Stimulated activated CD8-positive, alpha-beta memory T cell treated with anti-CD3 and anti-CD28 coated beads, Interleukin-4, amount 100 ng/mL, for 1 hour (primary cell): ENCODE measurements at places on chromosomes 2 and 18.

DNA sequence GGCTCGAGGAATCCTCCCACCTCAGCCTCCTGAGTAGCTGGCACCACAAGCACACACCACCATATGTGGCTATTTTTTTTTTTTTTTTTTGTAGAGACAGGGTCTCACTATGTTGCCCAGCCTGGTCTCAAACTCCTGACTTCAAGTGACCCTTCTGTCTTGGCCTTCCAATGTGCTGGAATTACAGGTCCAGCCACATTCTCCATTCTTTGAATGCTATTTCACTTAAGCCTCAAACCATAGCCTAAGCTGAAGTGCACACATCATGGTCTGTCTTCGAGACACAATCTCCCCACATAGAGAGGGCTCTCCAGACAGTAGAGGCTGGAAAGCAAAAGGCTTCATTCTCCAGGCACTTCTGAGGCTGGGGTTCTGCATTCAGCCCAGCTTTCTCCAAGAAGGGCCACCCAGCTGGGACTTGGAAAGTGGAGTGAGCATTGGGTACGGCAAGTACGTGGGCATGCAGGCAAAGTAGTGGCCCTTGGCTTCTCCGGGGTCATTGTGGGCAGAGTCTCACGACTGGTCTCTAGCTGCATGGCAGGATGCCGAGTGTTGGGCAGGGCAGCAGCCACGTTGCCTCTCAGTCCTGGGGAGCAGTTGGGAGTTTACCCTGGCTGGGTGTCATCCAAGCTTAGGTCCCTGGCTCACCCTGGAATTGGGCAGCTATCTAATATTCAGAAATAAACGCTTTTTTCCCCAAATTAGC, 78.2 kb upstream of the SMAD7 start:
- DNase-seq, result no peak

DNA sequence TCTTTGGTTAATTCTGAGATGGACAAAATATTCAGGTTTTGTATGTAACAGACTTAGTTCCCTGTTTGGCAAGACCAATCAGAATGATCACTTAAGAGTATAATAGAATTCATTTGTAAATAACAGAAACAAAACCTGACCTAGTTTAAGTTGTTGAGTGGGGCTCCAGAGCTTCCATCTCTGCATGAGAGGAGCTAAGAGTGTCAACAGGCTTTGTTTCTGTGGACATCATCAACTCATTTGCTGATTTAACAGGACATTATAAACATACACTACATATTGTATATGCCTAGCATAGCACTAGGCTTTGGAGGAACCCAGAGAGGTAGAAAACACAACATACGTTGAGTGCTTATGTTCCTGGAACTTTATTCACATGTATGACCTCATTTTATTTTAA, 75.3 kb upstream of the TRIB2 start:
- no peak for DNase-seq

DNA sequence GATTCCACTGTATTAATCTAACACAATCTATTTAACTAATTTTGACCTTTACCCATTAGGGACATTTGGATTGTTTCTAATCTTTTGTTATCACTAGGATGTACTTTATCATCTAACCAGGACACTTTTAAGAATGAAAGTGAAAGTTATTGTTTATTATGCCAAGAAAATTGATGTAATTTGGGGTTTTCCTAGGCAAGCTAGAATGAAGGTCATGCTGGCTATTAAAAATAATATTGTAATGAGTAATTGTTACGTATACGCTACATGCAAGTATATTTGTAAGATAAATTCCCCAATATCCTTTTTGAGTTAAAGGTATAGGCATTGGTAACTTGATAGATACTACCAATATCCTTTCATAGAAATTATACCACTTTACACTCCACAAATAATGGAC, 74.6 kb downstream of the COL5A2 start:
- DNase-seq, result no peak

DNA sequence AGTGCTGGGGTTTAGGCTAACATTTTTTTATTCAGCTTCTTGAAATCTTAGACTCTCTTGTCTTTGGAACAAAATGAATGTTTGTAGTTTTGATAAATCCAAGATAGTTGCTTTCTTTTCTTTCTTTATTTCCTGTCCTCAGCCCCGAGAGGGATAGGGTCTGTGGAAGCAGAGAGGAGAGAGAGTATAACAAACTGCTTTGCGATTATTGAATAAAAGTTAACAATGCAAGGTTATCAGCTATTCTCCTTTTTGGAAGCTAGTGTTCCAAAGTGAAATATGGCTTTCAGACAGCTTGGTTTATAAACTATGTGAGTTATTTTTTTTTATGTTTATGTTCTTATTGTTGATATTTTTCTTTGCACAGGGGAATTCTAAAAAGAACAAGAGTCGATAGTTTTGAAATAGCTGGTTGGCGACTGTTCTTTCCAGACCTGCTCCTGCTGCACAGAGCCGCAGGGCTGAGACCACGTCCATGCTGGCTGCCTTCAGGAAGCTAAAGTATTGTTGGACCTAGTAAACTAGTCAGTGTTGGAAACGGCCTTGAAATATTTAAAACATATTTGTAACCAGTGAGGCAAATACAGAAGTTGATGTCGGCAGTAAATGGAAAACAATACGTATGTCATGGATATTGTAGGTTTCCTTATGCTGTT, 15.5 kb upstream of the STON1 start:
- no peak for DNase-seq

DNA sequence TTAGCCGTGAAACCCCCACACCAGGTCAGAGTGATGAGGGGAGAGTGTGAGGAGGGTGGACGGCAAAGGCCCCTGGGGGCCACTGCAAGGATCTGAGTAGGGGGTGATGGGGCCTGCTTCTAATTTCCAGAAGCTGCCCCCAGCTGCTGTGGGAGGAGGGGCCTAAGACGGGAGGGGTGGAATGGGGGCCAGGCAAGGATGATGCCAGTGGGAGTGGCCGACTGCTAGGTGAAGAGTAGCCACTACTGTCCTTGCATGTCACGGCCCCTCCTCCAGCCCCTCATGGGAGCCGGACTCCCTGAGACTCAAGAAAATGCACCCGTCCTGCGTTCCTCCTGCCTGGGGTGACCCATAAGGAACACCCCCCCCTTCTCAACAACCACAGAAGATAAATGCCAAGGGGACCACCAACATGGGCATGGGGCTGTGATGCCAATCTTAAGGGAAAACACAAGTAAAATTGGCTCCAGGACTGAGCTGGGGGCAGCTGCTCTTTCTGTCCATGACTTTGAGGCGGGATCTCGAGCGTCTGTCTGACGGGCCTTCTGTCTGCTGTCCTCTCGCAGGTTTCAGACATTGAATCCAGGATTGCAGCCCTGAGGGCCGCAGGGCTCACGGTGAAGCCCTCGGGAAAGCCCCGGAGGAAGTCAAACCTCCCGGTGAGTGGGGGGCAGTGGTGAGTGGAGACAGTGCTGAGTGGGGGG, 24.2 kb upstream of the PRLH start:
- no peak for DNase-seq

DNA sequence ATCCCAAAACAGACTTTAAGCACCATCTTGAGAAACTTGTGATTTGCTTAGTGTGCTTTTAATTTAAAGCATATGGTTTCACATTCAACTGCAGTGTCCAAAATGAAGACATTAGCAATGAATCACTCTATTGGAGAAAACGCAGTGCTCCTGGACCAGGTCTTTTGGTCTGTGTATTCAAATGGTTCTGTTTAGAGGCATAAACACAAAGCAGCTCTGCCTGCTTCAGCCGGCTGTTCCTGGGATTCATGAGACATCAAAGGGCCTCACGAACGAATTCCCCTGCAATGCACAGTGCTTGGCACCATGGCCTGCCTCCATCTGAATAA, 117.1 kb upstream of the SP5 start:
- DNase-seq, result no peak

- no peak for DNase-seq
Measured at GRCh38 chr18:36398419-36398818, 100.9 kb downstream of the FHOD3 start.

GRCh38 chr2:148982282-148982681, 56.2 kb upstream of the LYPD6B start:
- no peak for DNase-seq

DNA sequence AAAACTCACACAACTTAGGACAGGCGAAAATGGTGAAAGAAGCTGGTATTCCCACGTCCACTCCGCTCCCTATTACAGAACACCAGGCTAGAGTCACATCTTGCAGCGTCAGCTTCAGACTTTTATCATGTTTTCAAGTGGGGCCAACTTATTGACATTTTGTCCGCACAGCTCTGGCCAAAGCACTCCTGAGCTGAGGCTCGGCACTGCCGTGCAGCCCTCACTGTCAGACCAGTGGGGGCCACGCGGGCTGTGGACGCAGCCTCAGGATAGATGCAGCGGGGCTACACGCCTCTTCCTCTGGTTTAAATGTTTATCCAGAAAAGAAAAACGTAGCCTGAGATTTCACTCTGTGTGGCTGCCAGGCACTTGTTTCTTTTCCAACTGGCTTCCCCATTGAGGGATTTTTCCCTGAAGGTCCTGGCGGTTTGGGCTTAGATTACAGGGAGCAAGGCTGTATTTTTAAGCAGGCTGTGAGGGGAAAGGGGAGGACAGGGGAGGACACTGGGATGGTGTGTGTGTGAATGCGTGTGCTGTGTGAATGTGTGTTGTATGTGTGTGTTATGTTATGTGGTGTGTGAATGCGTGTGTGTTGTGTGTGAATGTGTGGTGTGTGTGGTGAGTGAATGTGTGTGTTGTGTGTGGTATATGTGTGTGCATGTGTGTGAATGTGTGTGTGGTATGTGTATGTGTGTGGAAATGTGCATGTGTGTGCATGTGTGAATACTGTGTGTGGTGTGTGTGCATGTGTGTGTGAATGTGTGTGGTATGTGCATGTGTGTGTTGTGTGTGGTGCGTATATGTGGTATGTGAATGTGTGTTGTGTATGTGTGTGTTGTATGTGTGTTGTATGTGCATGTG, 267.6 kb downstream of the DCDC2C start:
- no peak for DNase-seq

GRCh38 chr2:200373973-200374416, 67.5 kb downstream of the SPATS2L start:
- DNase-seq, result no peak

- DNase-seq, result no peak
Measured at GRCh38 chr18:24913507-24914170, 438.3 kb downstream of the ZNF521 start.

DNA sequence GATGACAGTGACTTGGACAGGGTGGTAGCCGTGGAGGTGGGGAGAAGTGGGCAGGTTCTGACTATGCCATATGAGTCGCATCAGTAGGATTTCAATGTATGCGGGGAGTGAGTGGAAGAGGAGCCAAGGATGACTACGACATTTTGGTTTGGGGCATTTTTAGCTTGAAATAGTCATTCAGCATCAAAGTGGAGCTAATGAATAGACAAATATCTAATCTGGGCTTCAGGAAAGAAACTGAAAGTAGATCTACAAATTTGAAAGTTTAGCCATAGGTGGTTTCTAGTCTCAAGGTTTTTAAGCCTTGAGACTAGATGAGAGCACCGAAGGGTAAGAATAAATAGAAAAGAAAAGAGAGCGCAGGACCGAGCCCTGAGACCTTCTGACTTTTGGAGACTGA, 58.3 kb downstream of the FEZ2 start:
- DNase-seq, result no peak
